ENCODE measurements at places on chromosomes 16 and 17.

DNA sequence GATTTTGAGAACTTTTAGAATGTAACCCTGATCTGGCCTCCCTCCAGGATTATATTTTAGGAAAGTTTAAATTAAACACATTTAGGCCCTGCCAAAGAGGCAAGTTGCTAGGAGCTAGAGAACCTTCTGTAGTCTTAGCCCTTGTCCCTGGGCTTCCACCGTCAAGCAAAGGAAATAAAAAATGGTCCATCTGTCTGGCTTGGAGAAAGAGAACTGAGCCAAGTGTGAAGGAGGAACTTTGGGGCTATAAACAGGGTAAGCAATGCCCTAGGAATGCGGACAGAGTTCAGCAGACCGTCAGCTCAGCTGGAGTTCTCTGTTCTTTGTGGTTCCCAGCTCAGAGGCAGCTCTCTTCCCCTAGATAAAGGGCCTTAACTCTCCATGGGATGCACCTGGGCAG is 29.6 kb downstream of the RCVRN start:
- DNase-seq: peak; percentile 73

- no peak for DNase-seq
Measured at GRCh38 chr16:79407461-79408135, 192.9 kb downstream of the MAF start.

- DNase-seq: no peak
Measured at GRCh38 chr17:67685351-67685750, 32.4 kb upstream of the NOL11 start.

DNA sequence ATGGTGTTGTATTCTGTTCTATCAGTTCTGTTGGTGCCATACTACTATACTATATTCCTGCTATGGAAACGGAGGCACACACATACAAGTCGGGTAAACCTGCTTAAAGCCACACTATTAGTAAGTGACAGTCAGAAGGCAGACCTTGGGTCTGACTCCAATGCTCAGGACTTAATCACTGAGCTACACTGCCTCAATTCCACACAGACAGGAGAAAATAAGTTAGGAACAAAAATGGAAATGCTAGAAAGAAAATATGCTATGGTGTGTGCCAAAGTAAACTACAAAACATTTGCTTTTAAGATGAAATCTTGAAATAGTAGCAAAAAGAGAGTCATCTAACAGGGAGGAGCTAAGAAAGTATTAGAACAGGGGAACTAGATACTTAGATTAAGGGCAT is 48.1 kb downstream of the MYO1D start:
- no peak for DNase-seq

DNA sequence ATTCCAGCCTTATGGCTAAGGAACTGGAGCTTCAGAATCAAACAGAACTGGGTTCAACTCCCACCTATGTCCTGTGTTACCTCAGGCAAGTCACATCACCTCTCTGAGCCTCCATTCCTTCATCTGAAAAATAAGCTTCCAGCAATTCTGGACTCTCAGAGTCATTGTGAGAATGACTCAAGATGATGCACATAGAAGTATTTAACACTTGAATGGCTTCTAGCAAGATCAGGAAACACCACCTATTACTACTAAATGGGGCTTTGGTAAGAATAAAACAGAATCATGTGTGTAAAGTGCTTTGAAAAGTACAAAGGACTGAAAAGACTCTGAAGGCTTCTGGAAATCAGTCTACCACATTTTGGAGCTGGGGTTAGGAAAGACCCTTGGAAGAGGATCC is 30.8 kb upstream of the CALB2 start:
- peak; percentile 17 for DNase-seq

GRCh38 chr17:16364625-16365024 is 11.4 kb upstream of the CENPV start:
- DNase-seq: no peak

DNA sequence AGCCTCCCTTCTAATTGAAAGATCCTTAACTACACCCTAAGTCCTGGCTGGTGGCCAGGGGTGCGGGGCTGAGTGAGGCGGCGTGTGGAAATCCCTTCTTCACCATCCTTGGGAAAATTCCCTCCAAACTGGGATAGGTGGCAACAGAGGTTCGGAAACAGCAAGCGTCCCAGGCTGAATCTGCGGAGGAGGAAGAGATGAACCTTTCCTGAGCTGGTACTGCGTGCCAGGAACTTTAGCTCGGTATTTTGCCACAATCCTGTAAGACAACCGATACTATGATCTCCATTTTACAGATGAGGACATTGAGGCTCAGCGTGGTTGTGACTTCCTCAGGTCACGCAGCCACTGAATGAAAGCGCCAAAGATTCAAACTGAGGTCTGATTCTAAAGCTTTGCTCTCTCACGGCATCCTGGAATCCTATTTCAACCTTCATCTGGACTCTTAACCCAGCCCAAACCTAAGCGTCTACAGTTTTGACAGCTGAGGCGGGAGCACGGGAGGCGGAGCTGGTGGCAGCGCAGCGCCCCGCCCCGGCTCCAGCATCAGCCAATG is 583 bp upstream of the CYLD start:
- DNase-seq: no peak

DNA sequence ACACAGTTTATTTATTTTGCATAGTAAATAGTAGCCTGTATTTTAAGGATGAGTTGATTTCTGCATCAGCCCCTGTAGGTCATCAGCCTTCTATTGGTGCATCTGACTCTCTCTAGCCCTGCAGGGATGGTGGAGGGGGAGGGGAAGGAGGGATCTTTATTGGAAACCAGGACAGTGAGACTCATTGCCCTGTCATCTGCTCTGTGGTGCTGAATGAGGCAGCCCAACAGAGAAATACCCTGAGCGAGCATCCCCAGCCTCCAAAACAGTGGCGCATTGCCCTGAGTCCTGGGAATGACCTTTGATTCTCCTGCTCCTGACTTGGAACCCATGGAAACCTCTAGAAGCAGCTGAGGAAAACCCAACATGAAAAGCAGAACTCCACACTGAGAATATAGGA is 45.5 kb upstream of the STH start:
- no peak for DNase-seq

- no peak for DNase-seq
Measured at GRCh38 chr17:70024253-70024652, 50.8 kb upstream of the KCNJ16 start.

GRCh38 chr17:18028952-18029540 is 9.9 kb downstream of the ATPAF2 start:
- no peak for DNase-seq

DNA sequence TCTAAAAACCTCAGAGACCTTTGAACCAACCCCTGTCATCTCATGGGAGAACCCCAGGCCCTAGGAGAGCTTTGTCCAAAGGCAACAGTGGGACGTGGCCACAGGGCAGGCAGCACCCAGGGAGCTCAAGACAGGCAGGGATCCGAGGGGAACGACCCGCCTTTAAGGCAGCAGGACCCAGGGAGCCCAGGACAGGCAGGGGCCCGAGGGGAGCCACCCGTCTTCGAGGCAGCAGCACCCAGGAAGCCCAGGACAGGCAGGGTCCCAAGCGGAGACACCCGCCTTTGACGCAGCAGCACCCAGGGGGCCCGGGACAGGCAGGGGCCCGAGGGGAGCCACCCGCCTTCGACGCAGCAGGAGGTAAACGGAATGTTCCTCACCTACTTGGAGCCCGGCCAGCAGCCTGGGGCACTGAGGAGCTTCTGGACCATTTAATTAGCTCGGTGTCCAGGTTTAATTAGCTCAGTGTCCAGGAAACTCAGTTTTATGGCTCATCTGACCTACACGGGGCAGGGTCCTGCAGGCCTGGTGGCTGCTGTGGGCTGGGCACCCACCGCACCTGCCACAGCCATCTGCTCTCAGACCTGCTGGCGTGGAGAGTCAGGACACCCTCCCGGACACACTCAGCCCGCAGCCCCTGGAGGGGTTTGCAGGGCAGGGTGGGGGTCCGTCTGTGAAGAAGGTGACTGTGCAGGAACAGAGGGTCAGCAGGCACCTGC is 24.4 kb downstream of the PIEZO1 start:
- DNase-seq: no peak

DNA sequence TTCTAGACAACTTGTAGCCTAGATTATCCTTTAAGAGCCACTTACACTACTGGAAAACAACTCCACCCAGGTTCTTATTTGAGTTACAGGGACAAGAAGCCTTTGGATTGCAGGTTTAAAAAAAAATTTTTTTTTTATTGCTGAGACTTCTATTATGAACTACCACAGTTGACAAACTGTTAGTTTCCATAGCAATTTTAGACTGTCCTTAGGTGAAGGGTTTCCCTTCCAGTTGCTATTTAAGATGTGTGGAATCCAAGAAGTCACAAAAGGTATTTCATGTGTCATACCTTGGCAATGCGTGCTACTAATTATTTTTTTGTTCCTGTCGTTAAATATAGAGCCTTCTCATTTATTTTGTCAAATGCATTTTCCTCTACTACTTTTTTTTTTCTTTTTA is 253.2 kb downstream of the PRKCA start:
- DNase-seq: no peak

- DNase-seq: no peak
Measured at GRCh38 chr17:57485916-57486881, 229.9 kb downstream of the MSI2 start.

GRCh38 chr17:40071313-40072039 is 8.7 kb downstream of the THRA start:
- DNase-seq: no peak

GRCh38 chr16:9817586-9817985 is 364.6 kb downstream of the GRIN2A start:
- no peak for DNase-seq
